ENCODE measurements at places on chromosomes 4 and X.

GRCh38 chr4:119785963-119786362 is 157.4 kb upstream of the PDE5A start:
- no peak for DNase-seq

DNA sequence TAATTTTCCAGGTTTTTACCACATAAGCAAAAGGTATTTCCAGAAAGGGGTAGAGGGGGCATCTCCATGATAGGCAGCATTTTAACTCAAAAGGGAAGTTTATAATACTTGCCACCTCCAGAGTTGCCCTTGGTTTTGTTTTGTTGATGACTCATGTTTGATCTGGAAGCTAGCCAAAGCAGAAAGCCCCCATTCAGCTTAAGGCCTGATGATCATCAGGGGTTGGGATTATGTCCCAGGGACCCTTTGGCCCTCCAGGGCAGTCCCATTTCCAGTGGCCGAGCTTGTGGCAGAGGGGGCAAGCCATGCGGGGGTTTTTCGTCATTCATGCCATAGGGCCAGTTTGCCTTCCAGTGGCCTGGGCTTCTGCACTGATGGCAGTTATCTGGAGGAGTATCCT is 143.0 kb upstream of the PLAC1 start:
- no peak for DNase-seq

- no peak for DNase-seq
These were observed 277.9 kb upstream of the ANKRD50 start for GRCh38 chr4:124990398-124990797.

DNA sequence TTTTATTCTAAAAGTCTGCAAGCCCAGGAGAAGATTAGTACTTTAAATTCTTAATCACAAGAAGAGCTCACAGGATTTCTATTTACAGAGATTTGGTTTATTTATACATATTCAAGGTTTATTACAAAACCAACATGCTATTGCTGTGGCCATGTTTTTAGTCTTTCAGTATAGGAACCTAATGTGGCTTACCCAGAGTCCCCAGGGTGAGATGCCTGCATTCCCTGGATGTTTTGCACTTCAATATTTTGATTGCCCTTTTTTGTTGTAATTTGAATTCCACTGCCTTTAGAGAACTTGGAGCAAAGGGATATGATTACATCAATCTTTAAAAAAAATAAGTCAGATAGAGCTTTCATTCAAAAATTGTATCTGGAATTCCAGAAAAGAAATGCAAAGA is 146.0 kb upstream of the FRMPD4 start:
- no peak for DNase-seq

GRCh38 chr4:3686753-3687152 is 79.4 kb upstream of the ADRA2C start:
- DNase-seq = no peak
